ENCODE measurements at places on chromosomes 5 and 9.
A peak's percentile ranks its signal among the peaks of the same experiment; 100 is the strongest.

DNA sequence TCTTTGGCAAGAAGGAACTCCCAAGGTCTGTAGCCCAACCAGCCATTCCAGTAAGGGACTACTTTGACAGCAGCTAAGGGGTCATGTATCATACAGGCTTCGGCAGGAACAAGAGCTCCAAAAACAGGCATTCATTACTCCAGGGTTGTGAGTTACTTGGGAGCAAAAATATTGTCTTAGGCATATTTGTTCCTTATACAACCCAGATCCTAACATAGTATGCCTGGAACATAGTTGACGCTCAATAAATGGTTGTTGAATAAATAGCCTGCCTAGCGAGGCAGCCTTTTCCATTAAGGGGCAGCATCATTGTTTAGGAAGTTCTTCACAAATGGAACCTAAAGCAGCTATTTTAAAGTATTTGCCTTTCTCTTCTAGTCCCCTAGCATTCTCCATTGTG is 35.8 kb upstream of the FER start:
- no peak for DNase-seq

DNA sequence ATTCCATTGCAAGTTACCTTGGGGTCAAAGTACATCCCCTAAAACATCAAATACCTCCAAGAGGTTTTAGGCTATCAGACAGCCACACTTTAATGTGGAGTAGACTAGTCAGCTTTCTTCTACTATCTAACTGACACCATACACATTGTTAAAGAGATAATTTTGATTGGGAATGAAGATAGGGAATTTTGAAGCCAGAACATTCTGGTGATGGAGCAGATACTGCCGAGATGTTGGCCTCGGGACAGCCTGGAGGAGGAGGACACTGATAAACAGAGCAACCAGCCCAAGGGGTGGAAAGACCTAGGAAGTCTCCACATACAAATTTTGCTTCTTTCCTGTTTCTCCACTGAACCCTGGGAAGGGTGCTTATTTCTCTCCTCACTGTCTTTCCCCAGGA is 14.9 kb downstream of the TJP2 start:
- DNase-seq: peak; percentile 42

DNA sequence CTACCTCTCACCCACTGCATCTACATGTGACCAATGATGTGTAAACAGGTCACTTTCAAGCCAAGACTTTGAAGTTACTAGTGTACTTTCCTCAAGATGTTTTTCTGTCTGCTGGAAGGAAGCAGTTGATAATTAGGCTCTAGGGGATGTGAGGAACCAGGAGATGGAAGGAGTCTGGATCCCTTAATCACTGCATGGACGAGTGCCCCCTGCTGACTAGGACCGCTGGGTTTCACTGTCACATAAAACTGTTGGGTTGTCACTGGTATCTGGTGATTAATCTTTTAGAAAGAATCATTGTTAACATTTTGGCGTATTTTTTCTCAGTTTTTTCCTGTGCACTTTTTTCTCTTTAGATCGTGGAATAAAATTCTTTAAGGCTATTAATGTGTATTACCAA is 79.5 kb downstream of the SREK1 start:
- DNase-seq: no peak

- DNase-seq: no peak
These were observed 794.2 kb upstream of the CDH10 start for GRCh38 chr5:25439025-25439424.

- no peak for DNase-seq
These were observed 597 bp upstream of the CENPH start for GRCh38 chr5:69188811-69189161.

- DNase-seq: no peak
These were observed 10.0 kb downstream of the MOCS2 start for GRCh38 chr5:53099546-53099945.

- no peak for DNase-seq
These were observed 50.8 kb upstream of the FOXE1 start for GRCh38 chr9:97802276-97802675.

- DNase-seq: no peak
These were observed 24.5 kb upstream of the WDR38 start for GRCh38 chr9:124828489-124829333.

- no peak for DNase-seq
These were observed 87.6 kb upstream of the RPS23 start for GRCh38 chr5:82365744-82366228.

DNA sequence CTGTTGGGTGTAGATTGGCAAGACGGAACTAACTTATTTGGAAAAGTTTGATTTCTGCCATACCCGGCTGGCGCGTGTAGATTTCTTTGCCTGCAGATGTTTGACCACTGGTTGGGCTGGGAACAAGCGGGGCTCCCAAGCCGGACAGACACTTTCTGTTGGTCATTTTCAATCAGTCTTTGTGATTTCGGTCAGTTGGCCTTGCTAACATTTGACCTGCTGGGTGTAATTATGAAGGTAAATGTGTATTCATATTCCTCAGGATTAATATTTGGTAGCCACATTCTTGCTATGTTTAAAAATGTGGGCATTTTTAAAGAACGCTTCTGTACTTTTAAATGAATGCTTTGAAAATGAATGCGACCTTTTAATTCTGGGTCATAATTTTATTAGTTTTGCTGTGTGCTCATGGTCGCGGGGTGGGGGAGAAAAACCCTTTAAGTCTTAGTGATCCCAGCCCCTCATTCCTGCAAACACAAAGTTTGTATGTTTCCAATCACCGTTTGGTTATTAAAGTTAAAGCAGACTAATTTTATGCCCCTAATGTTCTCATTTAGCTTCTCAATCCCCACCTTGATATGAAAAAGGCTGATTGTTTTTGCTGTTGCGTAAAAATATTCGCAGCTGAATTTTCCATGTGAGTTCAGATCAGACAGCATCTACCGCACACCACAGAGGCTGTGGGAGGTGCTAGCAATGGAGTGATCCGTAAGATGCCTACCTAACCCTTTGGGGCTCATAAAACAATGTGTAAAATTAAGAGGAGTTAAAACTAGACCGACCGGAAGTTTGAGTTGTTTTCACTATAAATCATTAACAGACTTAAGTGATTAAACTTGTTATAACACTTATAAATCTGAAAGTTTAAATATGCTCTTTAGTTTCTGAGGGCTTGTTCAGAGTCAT is 1.5 kb downstream of the RASGRF2 start:
- DNase-seq: no peak

DNA sequence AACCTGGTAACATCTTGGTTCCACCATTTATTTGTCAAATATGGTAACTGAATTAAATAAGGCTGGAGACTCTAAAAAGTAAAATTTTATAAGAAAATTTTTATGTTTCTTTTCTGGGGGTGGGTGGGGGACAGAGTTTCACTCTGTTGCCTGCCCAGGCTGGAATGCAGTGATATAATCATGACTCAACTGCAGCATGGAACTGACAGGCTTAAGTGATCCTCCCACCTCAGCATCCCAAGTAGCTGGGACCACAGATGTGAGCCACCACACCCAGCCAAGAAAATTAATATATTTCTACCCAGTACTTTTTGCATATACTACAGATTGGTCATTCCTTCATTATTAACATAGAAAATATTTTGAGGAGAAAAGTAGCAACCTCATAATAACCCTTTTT is 216.9 kb downstream of the DEPDC1B start:
- no peak for DNase-seq

GRCh38 chr9:126131066-126132010 is 195.3 kb upstream of the MVB12B start:
- no peak for DNase-seq

DNA sequence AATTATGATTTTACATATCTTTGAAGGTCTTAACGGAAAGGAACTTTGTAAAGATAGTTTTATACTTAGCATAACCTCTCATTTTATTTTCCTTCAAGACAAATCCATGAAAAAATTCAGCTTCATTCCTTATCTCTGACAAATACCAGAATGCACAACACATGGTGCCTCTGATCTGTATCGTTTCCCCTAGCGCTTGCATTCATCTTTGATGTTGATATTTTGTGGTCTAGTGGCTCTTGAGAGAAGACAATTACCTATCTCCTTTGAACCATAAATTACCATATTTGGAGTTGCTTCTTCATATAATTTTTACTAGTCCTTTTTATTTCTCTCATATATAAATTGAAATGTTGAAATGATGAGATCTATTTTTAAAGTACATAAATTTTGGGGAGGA is 551.3 kb downstream of the PDE4D start:
- no peak for DNase-seq

DNA sequence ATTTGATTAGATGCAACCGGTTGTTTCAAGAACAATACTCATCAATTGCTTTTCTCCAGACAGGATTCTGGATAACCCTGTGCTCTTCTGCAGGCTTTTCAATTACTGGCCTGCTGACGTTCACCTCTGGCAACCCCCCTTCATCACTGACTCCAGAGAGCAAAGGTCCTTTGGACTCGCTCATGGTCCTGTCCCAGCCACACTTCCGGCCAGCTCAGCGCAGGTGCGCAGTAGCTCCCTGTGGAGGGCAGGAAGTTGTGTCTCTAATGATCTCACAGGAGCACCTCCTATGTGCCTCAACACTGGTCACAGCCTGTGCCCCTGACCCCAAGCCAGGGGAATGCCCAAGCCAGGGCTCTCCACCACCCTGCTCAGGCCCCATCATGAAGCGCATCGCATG is 44.0 kb downstream of the OLFM1 start:
- no peak for DNase-seq

DNA sequence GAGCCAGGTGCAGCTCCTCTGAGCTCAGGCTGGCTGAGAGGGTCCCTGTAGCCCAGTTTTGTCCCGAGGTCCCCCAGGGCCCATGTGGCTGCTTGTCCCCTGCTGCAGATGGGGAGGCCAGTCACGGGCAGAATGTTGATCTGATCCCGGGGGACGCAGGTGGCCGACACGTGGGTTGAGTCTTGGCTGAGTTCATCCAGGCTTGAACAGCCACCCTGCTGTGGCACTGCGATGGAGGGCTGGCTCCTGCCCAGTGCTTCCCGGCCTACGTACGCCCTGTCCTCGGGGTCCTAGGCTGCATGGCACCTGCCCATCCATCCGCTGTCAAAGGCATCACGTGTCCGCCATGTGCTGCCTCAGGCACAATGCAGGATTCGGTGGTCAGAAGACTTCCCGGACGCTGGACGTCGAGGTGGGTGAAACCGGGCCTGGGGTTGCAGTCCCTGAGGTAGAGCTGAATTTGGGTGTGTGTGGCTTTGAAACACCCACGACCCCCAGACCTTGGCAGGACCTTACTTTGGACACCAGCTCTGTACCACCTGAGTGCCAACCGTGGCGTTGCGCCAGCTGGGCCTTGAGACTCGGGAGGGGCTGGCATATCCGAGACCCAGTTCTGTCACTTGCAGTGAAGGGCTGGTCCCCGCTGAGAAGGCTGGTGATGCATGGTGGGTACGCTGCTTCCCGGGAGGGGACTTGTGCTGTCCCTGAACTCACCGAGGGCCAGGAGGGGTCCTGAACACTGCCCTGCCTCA is 22.3 kb downstream of the RXRA start:
- no peak for DNase-seq

DNA sequence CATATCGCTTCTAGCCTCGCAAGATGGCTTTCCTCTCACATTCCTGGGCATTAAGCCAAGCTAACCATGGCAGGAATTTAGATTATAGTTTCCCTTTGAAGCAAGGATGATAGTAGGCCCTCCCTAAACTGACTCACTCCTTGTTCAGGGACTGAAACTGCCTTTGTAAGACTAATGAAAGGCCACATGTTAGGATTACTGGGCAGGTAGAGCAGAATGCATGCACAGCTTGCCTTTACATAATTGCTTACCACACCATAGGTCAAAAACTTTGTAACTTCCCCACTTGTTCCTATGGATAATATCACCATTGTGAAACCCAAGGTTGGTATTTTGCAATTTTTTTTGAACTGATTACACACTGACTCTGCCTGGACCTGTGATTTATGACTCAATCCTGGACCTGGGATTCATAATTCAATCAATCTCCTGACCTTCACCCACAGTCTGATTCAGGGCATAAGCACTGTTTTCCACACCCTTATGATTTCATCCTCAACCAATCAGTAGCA is 41.0 kb upstream of the PRDM9 start:
- DNase-seq: no peak

DNA sequence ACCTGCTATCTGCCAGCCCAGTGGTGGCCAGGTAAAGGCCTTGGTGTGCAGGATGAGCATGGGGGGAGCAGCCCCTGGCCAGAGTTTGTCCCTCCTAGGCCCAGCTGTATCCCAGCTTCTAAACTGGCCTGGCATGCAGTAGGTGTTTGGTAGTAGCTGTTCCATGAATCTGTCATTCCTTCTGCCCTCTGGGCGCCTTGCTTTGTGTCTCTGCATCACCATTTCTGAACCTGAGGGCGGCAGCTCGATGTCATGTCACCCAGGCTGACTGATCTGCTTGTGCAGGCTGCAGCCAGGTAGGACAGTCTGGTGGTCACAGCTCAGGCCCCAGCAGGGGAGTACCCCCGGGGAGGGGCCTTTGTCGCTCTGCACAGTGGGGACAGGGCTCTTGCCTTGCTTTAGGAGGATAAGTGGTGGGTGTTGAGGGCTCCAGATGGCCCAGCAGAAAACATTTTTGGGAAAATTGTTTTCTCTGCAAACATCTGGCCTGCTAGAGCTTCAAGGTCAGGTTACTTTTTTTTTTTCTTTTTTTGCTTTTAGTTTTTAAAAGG is 4.6 kb upstream of the SUSD3 start:
- DNase-seq: no peak

DNA sequence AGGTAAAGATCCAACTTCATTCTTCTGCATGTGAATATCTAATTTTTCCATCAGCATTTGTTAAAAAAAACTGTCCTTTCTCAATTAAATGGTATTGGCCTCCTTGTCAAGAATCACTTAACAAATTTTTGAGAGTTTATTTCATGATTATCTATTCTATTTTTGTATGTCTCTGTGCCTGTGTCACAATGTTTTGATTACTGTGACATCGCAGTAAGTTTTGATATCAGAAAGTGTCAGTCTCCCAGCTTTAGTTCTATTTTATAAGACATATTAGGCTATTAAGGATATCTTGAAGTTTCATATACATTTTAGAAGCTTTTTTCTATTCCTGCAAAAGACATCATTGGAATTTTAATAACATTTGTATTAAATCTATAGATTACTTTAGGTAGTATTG is 33.6 kb downstream of the GABRA6 start:
- DNase-seq: no peak

- DNase-seq: no peak
These were observed 29.1 kb upstream of the MEIKIN start for GRCh38 chr5:131974622-131974955.

- DNase-seq: no peak
These were observed 264.8 kb upstream of the PTGER4 start for GRCh38 chr5:40414922-40415321.

GRCh38 chr5:145554399-145554798 is 280.7 kb downstream of the PRELID2 start:
- DNase-seq: no peak

- no peak for DNase-seq
These were observed 366.1 kb upstream of the CCNH start for GRCh38 chr5:87778876-87779275.

Data from CMK (cell line).